Activated CD8-positive, alpha-beta T cell treated with anti-CD3 and anti-CD28 coated beads for 36 hours (primary cell): ENCODE measurements at places on chromosomes 7 and 10. TPM values are rescaled to one million over a fixed set of nuclear protein-coding genes. Genes with fewer than 3 reads are reported as not detected.

DNA sequence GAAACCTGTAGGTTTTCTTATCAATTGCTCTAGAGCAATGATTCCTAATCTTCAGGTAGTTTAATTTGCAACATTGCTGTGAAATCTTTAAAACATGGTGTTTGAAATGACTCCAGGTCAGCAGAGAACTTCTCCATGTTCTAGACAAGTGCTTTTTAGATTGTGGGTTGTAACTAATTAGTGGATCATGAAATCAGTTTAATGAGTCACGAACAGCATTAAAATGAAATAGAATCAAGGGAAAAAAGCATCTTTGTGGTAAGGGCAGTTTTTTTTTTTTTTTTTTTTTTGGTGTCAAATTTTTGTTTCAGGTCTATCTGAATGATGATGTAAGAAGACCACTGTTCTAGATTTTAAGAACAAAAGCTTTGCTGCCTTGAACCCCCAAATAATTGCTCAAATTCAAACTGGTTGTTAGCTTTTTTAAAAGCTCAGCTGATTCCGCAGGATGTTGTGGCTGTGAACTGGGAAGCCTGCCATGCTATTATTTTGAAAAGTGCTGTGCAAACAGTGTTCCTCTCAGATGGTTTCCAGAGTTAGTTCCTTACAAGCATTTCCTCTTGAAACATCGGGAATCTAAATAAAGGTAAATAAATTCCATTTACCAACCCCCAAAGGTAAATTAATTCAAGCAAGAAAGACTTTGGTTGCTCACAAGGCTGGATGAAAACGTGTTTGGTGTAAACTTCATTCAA, 13.1 kb upstream of the PDK4 start:
- no peak for DNase-seq

DNA sequence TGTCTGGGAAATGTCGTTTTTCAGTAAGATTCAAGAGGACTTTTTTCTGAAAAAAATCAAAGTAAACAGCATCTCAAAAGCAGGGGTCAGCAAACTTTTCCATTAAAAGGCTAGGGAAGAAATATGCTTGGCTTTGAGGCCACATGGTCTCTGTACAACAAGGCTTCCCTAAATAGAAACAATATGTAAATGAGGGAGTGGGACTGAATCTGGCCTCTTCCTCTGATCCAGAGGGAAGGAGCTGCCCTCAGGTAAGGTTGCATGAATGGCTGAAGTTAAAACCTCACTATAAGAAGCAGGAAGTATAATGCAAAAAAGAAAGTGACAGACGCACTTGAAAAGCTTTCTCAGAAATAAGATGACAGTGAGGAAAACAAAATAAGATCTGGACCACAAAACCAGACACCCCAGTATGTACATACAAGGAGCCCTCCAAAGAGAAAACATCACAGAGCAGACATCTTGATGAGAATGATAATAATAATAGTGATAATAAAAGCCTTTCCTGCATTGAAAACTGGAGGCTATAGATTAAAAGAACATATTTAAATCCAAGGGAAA, 115.2 kb downstream of the PLXNA4 start:
- DNase-seq: no peak

DNA sequence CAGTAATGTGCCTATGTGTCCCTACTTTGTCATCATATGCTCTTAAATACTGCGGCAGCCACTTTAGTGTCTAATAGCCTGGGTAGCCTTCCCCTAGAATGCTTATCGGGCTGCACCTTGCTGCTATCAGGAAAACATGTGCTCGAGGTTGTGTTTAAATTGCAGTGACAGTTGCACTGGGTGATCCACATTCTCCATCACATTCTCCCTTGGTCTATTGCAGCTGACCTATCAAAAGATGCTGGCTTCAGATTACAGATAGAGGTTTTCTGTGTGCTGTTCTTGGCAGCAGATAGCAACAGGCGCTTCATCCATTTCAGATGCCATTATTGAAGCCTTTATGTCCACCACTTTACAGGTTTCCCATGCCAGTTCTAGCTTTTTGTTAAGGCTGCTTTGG, 130.1 kb upstream of the MDFIC start:
- DNase-seq: no peak

DNA sequence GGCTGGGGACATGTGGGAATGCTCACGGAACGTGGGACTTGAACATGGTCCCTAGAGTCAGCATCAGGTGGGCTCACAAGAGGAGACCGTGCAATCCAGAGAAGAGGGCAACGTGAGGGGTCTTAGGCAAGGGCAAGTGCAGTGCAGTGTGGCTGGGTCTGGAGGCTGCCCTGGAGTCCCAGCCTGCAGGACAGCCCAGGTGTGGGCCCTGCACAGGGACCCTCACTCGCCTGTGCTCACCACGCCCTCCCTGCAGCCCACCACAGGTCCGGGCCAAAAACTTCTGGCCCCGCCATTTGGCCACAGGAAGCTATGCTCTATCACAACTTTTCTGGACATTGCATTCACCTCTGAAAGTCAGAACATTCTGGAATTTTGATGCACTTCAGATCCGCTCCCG, 133.5 kb downstream of the PAXIP1 start:
- DNase-seq: no peak

DNA sequence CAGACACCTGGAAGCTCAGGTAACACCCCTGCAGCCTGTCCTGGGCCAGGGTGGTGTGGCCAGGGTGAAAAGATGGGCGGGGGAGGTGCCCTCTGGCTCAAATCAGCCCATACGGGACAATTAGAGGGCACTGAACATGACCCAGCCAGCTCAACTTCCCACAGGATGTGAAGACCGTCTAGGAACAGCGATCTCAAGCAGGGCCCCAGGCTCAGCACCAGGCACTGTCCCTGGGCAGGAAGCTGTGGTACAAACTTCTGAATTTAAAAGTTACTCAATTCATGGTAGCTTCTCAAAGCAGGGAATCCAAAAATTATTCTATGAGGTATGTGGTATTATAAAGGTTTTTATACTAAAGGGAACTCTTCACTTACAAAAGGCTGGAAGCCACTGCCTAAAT, 5.1 kb upstream of the GRB10 start:
- DNase-seq: no peak

Gene ABCC2
- total RNA-seq: 1.0 TPM

GRCh38 chr10:86508217-86508616, 13.4 kb downstream of the WAPL start:
- no peak for DNase-seq

GRCh38 chr7:103691291-103691690, 245.3 kb upstream of the SLC26A5 start:
- DNase-seq: no peak

GRCh38 chr7:137987968-137988367, 13.9 kb downstream of the CREB3L2 start:
- DNase-seq: peak; percentile 17

DNA sequence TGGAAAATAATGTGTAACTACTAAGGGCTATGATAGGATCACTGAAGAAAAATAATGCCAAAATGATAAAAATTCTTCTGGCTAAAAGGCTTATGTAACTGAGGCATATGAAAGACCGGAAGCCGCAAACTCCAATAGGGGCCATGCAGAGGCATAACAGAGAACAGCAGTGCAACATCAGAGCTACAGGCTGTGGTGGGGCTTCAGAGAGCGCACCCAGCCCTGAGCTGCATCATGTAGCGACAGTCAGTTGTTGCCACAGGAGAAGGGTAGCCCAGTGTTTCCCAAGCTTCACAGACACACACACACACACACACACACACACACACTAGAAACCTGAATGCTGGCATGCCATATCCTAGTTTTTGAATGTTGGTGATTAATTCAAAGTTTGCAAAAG, 9.3 kb downstream of the LLCFC1 start:
- no peak for DNase-seq

- no peak for DNase-seq
Measured at GRCh38 chr7:15848901-15849300, 162.4 kb upstream of the MEOX2 start.

Gene TSPAN33
- total RNA-seq: 9.3 TPM

Gene IFIT1B
- total RNA-seq: not detected

- DNase-seq: no peak
Measured at GRCh38 chr7:136163340-136163801, 186.2 kb upstream of the MTPN start.

Gene NODAL
- total RNA-seq: not detected

DNA sequence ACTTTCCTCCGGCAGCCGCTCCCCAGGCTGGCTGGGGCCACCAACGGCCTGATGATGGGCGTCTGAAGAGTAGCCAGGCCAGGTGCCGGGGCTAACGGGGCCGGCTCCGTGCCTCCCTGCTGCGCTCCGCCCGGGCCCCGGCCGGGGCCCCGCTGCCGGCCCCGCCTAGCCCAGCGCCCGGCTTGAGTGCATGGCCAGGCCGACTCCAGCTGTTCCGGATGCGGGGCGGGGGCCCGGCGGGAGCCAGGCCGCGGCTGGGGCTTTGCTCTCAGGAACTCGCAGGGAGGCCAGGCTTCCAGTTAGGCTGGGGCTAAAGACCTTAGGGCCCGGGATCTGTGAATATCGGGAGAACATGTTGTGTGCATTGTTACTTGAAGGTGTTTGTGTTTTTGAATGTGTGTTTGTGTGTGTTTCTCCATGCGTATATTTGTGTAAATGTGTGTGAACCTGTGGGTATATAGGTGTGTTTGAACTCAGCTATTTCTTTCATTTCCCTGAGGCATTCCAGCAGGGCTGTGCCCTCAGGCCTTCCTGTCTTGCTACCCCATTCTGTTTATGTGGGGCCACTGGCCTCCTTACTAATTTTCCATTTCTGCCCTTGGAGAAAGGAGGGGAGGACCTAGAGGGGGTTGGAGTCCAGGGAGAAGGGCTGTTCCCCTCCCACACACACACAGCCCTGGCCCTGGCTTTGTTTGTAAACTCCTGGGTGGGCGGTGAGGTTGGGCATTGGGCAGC, 1.1 kb upstream of the LBX1 start:
- DNase-seq: no peak

Gene CYP3A7
- not detected for total RNA-seq

GRCh38 chr7:13321316-13321715, 633.9 kb downstream of the ARL4A start:
- no peak for DNase-seq

Gene OR6B1
- not detected for total RNA-seq

- DNase-seq: no peak
Measured at GRCh38 chr10:114000457-114001010, 43.1 kb upstream of the ADRB1 start.

Gene HOXA11
- total RNA-seq: 0.18 TPM

- DNase-seq: no peak
Measured at GRCh38 chr10:77969114-77969513, 42.6 kb upstream of the DLG5 start.

Gene GRM8
- not detected for total RNA-seq

DNA sequence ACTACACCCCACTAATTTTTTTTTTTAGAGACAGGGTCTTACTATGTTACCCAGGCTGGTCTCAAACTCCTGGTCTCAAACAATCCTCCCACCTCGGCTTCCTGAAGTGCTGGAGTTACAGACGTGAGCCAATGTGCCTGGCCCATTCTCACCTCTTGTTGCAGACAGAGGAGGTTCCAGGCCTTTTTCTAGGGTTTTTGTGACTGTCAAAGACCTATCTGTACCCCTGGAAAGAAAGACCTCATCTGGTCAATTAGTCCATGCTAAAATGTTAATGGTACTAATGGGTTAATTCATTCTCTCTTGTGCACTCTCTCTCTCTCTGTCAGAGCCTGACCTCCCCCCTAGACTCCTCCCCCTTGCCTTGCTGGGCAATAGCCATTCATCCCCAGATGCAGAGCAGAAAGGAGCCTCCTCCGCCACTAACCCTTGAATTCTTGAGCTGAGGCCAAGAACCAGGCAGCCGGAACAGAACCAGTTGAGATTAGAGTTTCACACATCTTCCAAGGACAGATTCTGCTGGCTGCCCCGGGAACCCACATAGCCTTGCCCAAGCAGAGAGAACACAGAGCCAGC, 209.7 kb downstream of the SKIDA1 start:
- DNase-seq: no peak

DNA sequence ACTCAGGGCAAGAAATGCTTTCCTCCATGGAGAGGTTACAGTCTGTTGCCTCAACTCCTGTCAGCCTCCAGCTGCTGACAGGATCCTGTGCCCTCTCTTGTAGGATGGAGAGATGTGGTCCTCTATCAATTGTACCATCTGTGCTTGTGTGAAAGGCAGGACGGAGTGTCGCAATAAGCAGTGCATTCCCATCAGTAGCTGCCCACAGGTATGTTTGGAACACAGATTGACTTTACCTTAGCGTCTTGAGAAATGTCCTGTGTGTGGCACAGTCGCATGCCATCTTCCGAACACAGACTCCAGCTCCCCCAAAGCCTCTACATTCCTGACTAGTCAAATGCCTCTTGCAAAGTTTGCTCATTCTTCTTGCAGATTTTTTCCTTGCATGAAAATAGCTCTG, 152.6 kb downstream of the BMPER start:
- no peak for DNase-seq

GRCh38 chr10:119919271-119919670, 26.7 kb downstream of the SEC23IP start:
- no peak for DNase-seq

GRCh38 chr10:50271564-50272250, 20.4 kb upstream of the ASAH2 start:
- DNase-seq: no peak

Gene CTTNBP2
- total RNA-seq: not detected
